Renal cortical epithelial cell (primary cell): ENCODE measurements at places on chromosomes 11 and 22. TPM values are rescaled to one million over a fixed set of nuclear protein-coding genes. Genes with fewer than 3 reads are reported as not detected.
A peak's percentile ranks its signal among the peaks of the same experiment; 100 is the strongest.

DNA sequence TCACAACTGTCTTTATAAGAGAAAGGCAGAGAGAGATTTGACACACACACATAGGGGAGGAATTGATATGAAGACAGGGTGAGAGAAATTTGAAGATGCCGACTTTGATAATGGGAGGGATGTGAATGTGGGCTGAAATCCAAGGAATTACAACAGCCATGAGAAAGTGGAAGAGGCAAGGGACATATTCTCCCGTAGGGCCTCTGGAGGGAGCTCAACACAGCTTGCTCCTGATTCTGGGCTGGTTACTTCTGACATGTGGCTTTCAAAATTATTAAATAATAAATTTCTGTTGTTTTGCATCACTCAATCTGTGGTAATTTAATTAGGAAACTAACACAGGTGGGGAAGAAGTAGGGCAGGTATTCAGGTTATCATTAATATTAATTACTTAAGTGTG, 282.9 kb downstream of the LUZP2 start:
- no peak for DNase-seq

- DNase-seq = peak; percentile 44
Observed at GRCh38 chr11:115930886-115931547, 426.8 kb upstream of the CADM1 start.

GRCh38 chr11:76901144-76901543, 40.4 kb downstream of the ACER3 start:
- no peak for DNase-seq

- no peak for DNase-seq
Observed at GRCh38 chr11:70090961-70091381, 12.9 kb downstream of the ANO1 start.

DNA sequence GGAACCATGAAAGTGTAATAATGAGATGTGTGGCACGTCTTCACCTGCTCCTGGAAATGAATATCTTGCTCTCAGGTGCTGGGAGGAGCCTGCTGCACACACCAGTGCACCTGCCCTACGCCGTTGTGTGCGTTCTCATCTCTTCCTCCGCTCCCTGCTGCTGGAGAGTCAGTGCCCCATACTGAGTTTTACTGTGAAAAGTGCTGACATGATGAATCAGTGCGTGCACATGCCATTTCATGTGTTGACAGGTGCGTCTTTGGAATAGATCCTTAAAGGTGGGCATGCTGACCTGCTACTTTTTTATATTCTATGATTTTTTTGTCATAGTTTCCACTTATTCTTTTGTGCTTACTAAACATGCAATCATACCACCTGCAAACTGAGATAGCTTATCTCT, 1015.8 kb downstream of the BRD1 start:
- no peak for DNase-seq

DNA sequence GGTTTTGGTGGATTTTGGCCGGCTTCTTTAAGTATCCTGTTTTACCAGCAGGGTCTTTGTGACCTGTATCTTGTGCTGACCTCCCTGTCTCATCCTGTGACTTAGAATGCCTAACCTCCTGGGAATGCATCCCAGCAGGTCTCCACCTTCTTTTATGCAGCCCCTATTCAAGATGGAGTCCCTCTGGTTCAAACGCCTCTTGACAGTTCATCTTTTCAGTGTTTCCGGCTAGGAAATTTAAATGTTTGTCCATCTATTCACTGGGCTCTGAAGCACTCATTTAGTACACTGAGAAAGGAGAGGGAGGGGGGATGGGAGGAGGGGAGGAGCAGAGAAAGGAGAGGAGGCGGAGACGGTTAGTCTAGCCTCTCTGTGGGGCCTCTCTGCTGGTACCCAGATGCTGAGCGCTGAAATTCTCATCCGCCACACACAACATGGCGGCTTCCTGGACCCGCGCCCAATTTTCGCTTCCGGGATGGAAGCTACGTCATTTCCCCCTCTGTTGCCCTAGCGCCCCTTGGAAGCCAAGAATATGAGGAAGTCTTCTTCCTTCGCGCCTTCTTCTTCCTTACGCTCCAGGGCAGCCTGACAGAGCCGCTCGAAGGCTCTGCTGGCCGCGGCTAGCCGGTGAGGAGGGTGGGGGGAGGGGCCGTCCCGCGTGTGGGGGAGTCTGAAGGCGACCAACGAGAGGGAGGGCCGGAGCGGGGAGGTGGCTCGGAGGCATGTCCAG, 69.0 kb upstream of the SYT13 start:
- peak; percentile 53 for DNase-seq

Gene KCNE3
- total RNA-seq = 0.52 and 11.8 TPM in 2 replicates

DNA sequence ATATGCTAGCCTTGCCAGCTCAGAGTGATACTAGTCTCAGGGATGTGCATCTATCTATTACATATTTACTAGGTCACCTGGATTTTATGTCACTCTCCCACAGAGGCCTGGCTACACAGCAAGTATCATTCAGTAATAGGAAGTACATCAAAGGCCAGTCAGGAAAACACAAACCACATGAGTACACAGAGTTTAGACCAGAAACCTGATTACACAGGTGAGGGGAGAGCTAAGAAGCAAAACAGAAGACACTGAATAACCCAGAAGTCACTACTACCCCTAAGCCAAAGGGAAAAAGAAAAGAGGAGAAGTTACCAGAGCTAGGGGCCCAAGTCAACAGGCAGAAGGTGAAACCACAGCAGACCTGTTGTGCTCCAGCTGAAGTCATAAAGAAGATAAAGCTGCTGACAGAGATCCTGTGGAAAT, 13.3 kb downstream of the LPXN start:
- peak; percentile 12 for DNase-seq

DNA sequence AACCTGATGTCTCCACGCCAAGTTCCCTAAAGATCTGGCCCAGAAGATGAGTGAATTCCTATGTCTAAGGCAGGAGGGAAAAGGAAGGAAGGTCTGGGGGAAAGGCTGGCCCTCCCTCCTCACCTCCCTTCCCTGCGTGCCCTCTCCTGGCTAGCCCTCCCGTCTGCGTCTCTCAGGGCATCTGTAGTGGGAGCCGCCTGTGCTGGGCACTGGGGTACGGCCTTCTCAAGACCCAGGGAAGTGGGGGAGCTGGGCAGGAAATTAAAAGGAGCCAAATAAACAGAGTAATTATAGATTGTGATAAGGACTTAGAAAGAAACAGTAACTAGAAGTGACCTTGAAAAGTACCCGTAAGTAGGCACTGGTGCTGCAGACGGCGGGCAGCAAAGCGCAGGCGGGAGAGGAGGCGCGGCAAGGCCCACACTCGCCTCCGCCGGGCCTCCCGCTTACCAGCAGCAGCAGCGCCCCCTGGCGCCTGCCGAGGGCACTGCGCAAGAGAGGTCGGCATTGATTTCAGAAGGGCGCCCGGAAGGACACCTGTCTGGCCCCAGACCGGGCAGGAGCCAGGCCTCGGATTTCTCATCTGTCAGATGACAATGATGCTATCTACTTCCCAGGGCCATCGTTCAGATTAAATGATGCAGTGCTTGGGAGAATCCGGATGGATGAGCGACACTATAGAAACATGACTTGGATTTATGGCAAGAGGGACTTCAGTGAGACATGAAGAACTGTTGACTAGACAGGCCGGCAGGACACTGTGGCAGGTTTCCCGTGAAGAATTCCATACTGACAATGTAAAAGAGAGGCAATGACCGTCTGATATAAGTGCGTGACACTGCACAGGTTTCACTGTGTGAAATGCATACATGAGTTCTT, 7.3 kb downstream of the KCNJ1 start:
- DNase-seq = peak; percentile 44

- no peak for DNase-seq
Observed at GRCh38 chr11:134072844-134073243, 4.0 kb downstream of the JAM3 start.

Gene GLYATL2
- 0.20 and 2.1 TPM in 2 replicates for total RNA-seq

GRCh38 chr22:41574847-41575381, 14.1 kb downstream of the CSDC2 start:
- no peak for DNase-seq

Gene CNIH2
- 0.15 TPM in 1 of 2 replicates, not detected in the other for total RNA-seq

- no peak for DNase-seq
Observed at GRCh38 chr11:130891326-130891725, 25.0 kb downstream of the SNX19 start.
